ENCODE measurements at places on chromosomes 11 and 22. TPM values are rescaled to one million over a fixed set of nuclear protein-coding genes. Genes with fewer than 3 reads are reported as not detected.

ELP4 gene
- total RNA-seq, result 20.7 TPM

DNHD1 gene
- total RNA-seq, result 32.3 TPM

APOBEC3B gene
- total RNA-seq, result 7.1 TPM

CSRP3 gene
- total RNA-seq, result not detected

ELMOD1 gene
- total RNA-seq, result not detected

MPEG1 gene
- total RNA-seq, result 2.0 TPM

H19 gene
- total RNA-seq, result not detected

- H3K4me3 ChIP-seq, result peak overlapping the region; percentile 25
- peak; percentile 23 for DNase-seq
- H3K36me3 ChIP-seq, result peaks cover 2% of the 10 kb centered on the region
- H3K4me1 ChIP-seq, result peaks cover 8% of the 10 kb centered on the region
- peaks cover 8% of the 10 kb centered on the region for H3K27me3 ChIP-seq
Observed at GRCh38 chr11:3156661-3157311, 8.3 kb downstream of the OSBPL5 start.

DNA sequence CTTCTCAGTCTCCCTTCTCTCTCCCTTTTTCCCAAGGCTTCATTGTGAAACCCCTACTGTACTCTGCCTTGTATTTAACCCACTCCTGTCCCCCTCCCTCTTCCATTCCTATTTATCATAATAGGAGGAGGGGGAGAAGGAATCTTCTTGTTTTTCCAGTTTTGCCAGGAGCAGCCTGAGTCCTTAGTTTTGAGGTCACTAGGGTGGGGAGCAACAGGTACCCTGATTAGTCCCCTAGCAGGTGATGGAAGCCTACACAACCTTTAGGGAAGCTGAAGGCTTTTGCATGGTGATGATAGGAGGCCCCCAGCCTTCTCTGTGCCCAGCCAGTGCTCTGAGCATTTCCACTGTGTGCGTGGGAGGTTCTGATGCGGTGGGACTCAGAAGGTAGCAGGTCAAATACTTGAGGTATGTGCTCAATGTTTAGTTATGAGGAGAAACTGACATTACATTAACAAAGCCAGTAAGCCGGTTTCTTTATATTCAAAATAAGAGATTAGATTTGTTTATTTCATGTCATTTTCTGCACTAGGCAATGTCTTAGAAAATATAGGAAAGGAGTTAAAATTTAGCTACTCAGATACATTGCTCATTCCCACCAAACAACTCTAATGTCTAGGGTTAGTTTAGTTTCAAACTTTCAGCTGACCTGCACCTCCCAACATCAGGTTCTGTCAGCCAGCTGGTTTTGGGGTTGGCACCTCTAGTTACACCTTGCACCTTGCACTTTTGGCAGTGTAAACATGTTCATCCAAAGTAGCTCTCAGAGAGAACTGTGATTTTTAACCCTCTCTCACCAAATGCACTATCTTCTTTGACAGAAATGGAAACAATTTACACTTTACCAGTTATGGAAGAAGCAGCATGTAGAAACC is 26.0 kb downstream of the PARVA start:
- no peaks in the 10 kb centered on the region for H3K4me1 ChIP-seq
- DNase-seq, result no peak
- H3K27me3 ChIP-seq, result peaks cover 8% of the 10 kb centered on the region
- H3K27ac ChIP-seq, result no peak overlapping the region

DNA sequence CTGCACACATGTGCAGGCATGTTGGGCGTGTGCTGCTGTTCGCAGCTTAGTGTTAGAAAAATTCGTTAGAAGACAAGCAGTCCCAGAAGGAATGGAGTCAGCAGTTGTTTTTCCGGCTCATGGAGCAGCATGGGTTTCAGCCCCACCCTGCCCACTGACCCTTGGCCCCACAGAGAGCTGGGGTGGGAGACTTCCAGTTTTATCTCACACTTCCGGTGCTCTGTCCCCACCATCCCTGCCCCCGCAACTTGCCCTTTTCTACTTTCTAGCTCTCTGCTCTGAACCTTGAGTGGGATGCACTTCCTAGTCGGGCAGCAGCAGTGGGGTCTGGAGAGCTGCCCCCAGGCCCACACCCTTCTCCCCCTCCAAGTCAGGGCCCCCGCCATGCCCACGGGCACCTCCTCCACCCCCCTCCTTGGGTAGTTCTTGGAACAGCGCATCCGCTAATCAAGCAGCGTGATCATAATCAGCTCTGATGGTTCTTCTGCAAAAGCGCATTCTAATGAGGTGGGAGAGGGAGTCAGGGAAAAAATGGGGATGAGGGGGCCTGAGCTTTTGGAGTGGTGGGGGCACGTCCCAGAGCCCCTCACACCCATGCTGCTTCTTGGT is 184.4 kb downstream of the CEP164 start:
- H3K4me1 ChIP-seq, result no peaks in the 10 kb centered on the region
- no peak overlapping the region for H3K4me3 ChIP-seq
- H3K36me3 ChIP-seq, result no peaks in the 10 kb centered on the region
- no peaks in the 10 kb centered on the region for H3K27me3 ChIP-seq
- no peak overlapping the region for H3K27ac ChIP-seq

- peak overlapping the region; percentile 97 for H3K27ac ChIP-seq
- H3K4me3 ChIP-seq, result peak overlapping the region; percentile 87
- peaks cover 84% of the 10 kb centered on the region for H3K4me1 ChIP-seq
- no peaks in the 10 kb centered on the region for H3K27me3 ChIP-seq
Observed at GRCh38 chr22:36377022-36377631, 10.6 kb downstream of the MYH9 start.

- H3K4me1 ChIP-seq, result peaks cover 46% of the 10 kb centered on the region
- H3K27ac ChIP-seq, result peak overlapping the region; percentile 64
- DNase-seq, result no peak
- no peak overlapping the region for H3K4me3 ChIP-seq
- no peaks in the 10 kb centered on the region for H3K36me3 ChIP-seq
- H3K27me3 ChIP-seq, result no peaks in the 10 kb centered on the region
Observed at GRCh38 chr11:72743321-72744221, 8.6 kb downstream of the ARAP1 start.

DNA sequence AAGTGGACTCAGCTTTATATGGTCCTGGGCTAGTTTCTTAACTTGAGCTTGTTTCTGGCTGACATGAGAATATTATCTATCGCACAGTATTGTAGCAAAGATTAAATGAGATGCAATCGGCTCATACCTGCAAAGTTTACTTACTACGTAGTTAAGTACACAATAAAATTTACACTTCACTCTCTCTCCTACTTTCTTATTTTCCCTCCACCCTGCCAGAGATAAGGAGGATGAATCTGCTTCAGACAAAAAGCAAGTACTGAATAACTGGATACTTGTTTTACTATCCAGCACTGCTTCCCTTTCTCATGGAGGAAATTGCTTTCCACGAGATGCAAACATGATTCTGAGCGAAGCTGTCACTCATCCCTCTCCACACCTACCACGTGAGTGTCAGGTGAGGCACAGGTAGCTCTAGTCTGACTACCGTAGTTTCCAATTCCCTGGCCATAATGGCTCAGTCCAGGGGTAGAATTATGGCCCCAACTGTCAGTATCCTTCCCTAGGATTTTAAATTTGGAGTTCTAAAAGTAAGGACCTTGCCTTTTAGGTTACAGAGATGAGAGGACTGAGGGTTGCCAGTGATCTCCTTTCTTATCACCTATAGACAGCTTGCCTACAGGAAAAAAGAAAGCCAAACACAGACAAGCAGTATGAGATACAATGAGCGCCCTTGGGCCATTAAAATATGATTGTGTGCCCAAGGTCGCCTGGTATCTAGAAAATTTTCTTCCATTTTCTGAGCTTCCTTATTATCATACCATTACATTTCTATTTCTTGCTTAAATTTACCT is 39.8 kb downstream of the GAB2 start:
- no peak overlapping the region for H3K4me3 ChIP-seq
- peaks cover 11% of the 10 kb centered on the region for H3K4me1 ChIP-seq
- no peak overlapping the region for H3K27ac ChIP-seq
- no peak for DNase-seq

DNA sequence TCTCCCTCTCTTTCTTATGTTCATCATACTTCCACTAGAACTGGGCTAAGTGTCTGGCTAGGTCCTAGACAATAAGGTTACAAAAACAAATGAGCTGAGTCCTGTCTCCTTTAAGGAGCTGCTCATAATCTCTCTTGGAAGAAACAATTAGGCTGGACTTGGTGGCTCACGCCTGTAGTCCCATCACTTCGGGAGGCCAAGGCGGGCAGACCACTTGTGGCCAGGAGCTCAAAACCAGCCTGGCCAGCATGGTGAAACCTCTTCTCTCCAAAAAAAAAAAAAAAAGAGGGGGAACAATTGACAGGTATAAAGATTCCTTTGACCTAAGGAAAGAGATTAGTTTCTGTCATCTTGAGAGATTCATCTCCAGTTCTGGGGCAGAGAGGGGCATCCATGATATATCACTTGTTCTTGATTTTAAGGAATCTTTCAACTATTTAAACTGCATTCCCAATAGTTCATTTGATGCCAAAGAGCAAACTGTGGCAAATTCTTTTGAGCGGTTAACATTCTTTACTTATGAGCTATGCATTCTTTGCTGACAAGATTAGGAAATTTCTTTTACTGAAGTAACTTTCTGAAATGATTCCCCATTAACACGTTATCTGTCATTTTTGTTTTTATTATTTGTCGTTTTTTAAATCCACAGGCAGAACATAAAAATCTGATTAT is 125.5 kb downstream of the C11orf87 start:
- H3K36me3 ChIP-seq, result no peaks in the 10 kb centered on the region
- DNase-seq, result no peak
- H3K4me3 ChIP-seq, result no peak overlapping the region
- H3K27me3 ChIP-seq, result no peaks in the 10 kb centered on the region
- H3K27ac ChIP-seq, result no peak overlapping the region

DNA sequence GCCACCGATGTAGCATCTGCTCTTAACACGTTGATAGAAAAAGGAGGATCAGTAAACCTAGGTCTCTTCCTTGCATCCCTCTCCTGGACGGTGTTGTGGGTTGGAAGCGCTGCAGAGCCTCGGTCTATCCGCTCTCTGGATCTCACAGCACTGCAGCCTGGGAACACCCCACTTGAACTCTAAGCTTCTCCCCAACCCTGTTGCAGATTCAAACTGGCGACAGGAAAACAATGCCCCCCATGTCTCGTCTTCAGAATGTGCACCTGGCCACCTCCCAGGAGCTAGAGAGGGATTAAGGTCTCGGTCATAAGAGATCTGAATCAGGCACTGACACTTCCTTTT is 454 bp downstream of the TMEM218 start:
- no peak for DNase-seq
- H3K36me3 ChIP-seq, result peaks cover 1% of the 10 kb centered on the region
- H3K27ac ChIP-seq, result peak overlapping the region; percentile 96
- H3K4me3 ChIP-seq, result peak overlapping the region; percentile 99
- H3K27me3 ChIP-seq, result peaks cover 6% of the 10 kb centered on the region

GRCh38 chr11:14544611-14545010 is 24.4 kb upstream of the PSMA1 start:
- H3K27ac ChIP-seq, result peak overlapping the region; percentile 67
- H3K4me1 ChIP-seq, result peaks cover 31% of the 10 kb centered on the region
- H3K4me3 ChIP-seq, result peak overlapping the region; percentile 20
- DNase-seq, result no peak
- H3K27me3 ChIP-seq, result no peaks in the 10 kb centered on the region

DNA sequence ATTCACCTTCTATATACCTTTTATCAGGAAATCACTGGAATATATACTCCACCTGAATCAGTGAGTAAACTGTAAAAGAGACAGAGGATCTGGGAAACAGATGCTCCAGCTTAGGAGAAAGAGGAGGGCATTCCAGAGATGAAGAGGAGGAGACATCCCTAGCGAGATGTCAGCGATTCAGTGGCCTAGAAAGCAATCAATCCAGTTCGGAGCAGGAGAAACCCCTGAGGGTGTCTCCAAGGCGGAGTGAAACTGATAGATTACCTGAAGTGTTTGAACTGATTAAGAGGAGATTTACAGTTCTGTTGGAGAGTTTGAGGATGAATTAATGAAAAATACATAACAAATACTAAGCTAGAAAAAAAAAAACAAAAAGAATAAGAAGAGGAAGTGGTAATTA is 24.5 kb upstream of the TNRC6B start:
- no peak for DNase-seq
- no peak overlapping the region for H3K27ac ChIP-seq
- H3K4me1 ChIP-seq, result peaks cover 10% of the 10 kb centered on the region
- no peaks in the 10 kb centered on the region for H3K27me3 ChIP-seq

DNA sequence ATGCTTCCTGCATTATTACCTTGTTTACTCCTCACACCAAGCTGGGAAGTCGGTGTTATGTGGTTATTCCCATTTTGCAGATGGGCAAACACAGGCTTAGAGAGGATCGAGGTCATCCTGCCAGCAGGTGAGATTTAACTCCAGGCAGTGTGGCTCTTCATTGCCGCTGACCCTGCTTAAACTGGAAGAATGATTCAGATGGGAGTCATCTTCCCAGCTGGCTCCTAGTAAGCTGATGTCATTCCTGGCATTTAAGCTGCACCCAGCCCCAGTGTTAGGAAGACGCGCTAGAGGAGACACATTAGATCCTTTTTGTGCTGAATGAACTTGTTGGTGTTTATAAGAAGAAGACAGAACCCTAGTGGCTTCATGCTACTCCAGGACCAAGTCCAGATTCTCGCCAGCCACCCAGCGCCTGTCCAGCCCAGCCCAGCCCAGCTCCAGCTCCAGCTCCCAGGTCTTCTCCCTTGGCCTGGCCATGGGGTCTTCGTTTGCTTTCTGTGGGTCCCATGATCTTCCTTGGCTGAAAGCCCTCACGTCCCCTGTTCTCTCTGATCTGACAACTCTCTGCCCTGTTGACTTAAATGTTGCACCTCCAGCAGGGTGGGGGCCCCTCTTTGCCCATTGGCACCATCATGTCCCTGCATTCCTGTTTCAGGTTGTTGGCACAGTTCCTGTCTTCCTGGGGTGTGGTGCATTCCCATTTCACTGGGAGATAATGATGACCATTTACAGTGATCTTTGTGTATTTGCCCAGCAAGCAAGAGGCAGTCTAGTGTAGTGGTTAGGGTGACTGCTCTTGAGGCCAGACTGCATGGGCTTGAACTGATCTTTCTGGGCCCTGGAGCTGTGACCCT is 13.6 kb downstream of the PARVB start:
- no peak overlapping the region for H3K27ac ChIP-seq
- no peak for DNase-seq
- H3K4me3 ChIP-seq, result no peak overlapping the region
- H3K36me3 ChIP-seq, result peaks cover 2% of the 10 kb centered on the region

GRCh38 chr11:95545116-95545875 is 244.3 kb downstream of the FAM76B start:
- DNase-seq, result no peak
- H3K4me3 ChIP-seq, result no peak overlapping the region
- H3K36me3 ChIP-seq, result peaks cover 6% of the 10 kb centered on the region
- no peak overlapping the region for H3K27ac ChIP-seq

- DNase-seq, result no peak
- peak overlapping the region; percentile 15 for H3K27ac ChIP-seq
- H3K4me3 ChIP-seq, result no peak overlapping the region
- no peaks in the 10 kb centered on the region for H3K4me1 ChIP-seq
Observed at GRCh38 chr22:20236052-20236717, 31.9 kb downstream of the RTN4R start.

- H3K36me3 ChIP-seq, result no peaks in the 10 kb centered on the region
- no peaks in the 10 kb centered on the region for H3K4me1 ChIP-seq
- no peak overlapping the region for H3K27ac ChIP-seq
- no peaks in the 10 kb centered on the region for H3K27me3 ChIP-seq
Observed at GRCh38 chr11:23976426-23976825, 520.4 kb upstream of the LUZP2 start.
